RPMI8226 (cell line): ENCODE measurements at places on chromosomes 11 and 22.

DNA sequence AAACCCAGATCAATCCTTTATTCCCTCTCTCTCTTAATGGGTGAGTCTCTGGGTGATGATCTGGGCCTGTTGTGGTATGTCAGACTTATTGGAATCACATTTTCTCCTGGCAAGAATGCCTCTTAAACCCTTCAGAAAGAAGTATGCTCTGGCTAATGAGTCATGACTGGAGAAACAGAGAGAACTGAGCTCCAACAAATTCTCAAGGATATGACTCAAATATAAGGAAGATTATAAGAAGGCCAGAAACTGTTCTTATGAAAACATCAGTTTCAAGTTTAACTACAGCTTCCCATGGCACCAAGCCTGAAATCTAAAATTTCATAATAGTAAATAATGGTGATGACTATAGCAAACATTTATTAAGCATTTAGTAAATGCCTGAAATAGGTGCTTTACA, 83.9 kb downstream of the OR5AK2 start:
- DNase-seq: no peak

DNA sequence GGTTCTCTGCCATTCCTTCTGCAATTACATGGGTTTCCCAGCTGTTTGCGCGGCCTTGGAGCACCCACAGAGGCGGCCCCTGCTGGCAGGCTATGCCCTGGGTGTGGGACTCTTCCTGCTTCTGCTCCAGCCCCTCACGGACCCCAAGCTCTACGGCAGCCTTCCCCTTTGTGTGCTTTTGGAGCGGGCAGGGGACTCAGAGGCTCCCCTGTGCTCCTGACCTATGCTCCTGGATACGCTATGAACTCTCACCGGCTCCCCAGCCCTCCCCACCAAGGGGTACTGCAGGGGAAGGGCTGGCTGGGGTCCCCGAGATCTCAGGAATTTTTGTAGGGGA, 2.6 kb downstream of the RCE1 start:
- no peak for DNase-seq

- DNase-seq: no peak
Observed at GRCh38 chr11:17876827-17877226, 136.0 kb downstream of the SERGEF start.

- no peak for DNase-seq
Observed at GRCh38 chr11:100774132-100774531, 87.0 kb downstream of the ARHGAP42 start.

GRCh38 chr11:20067665-20068064, 92.6 kb downstream of the DBX1 start:
- no peak for DNase-seq

DNA sequence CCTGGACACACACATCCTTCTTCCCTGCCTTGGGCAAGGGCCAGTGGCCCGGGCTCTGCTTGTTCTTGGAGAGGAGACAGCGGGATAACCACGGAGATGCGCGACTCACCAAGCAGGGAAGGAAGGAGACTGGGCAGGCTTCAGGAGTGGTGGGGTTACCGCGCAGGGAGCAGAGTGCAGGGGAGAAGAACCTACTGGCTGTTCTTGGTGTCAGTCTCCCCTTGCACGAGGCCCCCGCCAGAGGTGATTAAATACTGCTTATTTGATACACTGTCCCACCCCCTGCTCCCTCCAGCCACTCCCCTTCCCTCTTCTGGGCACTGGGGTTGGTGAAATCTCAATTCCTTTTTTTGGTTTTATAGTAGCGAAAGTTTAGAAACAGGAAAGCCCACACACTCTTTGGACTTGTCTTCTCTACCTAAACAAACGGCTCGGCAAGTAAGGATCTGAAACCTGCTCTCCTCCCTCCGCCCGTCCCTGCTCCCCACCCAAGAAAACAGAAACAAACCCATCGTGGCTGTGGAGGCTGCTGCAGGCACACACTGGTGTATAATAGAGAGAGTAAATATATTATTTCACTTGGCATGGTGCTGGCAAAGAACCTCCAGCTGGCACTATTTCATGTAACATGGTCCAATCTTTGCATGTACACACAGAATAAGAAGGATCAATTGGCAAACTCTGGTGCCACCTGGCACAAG, 10.8 kb downstream of the LARGE2 start:
- DNase-seq: no peak

DNA sequence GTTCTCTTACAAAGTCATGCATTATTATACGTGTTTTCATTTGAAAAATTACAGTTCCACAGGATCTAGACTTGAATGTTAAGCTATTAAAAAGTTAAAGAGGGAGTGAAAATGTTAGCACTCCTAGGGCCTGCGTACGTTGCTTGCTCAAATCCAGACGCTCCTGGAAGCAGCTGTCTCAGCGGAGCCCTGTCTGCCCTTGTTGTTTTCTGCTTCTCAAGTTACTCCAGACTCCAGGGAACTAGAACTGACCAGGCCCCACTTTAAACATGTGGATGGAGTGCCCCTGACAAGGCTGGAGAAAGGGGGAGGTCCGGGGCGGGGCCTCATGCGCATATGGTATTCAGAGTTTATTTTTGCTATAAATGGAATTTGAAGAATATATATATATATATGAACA, 9.6 kb downstream of the PARVB start:
- no peak for DNase-seq
